Activated naive CD4-positive, alpha-beta T cell (primary cell): ENCODE measurements at places on chromosomes 7 and 10.

- DNase-seq, result no peak
Measured at GRCh38 chr7:80632139-80632538, 6.3 kb upstream of the CD36 start.

- DNase-seq, result no peak
Measured at GRCh38 chr10:102368077-102368476, 27.4 kb upstream of the NFKB2 start.

DNA sequence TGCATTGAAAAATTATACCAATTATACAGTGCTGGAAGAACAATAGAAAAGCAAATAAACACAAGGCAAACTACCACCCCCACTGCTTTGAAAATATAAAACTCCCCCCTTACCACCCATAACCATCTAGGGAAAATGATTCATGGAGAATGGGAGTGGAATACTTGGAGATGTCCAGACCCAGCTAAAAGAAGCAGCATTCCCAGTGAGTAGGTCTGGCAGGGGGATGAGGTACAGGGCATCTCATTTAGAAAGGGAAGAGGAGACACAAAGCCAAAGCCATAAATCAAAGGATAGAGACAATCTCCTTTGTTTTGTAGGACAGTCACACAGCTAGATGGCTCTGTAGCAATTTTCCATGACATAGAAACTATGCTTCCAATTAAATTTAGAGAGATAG, 36.0 kb upstream of the DGKI start:
- DNase-seq, result no peak

- no peak for DNase-seq
Measured at GRCh38 chr10:121338206-121338980, 259.9 kb downstream of the FGFR2 start.

DNA sequence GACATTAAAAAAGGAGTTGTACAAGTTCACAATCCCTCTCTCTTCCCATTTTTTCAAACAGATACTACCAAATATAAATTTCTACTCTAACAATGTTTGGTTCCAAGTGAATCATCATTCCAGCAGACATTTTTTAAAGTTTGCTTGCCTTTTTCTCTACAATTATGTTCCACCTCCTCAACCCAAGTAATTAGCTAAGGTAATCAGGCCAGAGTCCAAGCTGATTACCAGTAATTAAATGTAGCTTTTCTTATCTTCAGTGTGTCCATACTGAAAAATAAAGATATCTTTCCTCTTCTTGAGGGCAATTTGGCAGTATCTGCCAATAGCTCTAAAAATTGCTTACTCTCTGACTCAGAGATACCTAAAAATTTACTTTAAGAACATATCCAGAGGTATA, 126.0 kb downstream of the ITGB8 start:
- DNase-seq, result no peak
